ENCODE measurements at places on chromosomes 2 and 18. TPM values are rescaled to one million over a fixed set of nuclear protein-coding genes. Genes with fewer than 3 reads are reported as not detected.

DNA sequence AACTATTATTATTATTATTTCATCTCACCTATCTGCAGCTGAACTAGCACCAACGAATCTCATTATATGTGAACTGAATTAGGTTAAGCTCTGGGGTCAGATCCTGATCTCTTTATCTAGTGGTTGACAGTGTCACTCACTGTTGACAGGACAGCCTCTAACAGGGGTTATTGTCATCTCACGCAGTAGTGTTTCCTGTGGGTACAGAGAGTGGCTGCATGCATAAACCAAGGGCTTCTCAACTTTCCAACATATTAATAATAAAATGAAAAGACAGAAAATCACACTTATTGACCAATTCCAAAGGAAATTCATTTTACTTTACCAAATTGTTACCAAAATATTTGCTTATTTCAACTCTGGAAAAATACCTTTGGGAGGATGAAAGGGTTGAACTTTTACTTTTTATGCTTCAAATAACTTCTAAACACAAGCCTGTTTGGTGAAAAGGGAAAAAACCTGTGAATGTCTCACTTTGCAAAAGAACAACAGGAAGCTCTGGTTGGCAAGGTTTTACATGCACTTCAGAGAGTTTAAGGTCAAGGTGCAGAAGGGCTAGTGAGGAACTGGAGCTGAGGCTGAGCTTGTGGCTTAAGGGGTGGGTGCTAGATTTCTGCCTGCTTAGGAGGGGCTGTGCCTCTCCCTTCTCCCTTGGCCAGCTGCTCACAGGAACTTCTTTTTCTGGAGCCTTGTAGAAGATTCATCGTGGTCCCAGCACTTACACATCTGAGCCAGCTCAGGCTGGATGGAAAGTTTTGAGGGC lies 72.6 kb downstream of the CTAGE1 start:
- no peak for DNase-seq

- DNase-seq = no peak
Measured at GRCh38 chr18:48548011-48548771, 9.4 kb downstream of the CTIF start.

DNA sequence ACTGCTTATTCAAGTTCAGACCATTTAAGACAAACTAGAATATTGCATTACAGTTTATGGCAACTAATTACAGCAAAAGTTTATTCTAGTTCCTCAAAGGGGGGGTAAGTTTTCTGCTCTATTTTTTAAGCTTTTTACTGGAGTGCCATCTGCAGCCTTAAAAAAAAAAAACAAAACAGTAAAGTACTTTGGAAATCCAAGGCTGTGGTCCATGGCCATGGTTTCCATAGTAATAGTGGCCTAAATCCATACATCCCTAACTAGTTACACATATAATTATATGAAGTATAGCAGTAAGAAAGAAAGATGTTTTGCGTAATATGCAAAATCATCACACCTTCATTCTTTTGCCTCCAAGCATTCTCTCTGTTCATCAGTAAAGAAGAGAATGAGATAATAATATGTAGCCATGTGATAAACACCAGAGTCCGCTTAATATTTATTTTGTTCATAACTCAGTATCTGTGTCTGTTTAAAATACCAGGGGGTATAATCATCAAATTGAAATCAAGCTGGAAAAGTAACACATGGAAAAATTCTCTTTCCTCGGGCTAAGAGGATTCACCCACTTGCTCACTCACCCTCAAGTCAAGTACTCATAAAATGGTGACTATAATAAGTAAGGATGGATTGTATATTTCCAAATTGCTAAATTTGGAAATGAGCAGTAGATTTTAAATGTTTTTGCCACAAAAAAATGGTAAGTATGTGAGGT lies 301.1 kb upstream of the RND3 start:
- no peak for DNase-seq

Gene NT5DC4
- total RNA-seq = not detected
